ENCODE measurements at places on chromosomes 1 and 21.

DNA sequence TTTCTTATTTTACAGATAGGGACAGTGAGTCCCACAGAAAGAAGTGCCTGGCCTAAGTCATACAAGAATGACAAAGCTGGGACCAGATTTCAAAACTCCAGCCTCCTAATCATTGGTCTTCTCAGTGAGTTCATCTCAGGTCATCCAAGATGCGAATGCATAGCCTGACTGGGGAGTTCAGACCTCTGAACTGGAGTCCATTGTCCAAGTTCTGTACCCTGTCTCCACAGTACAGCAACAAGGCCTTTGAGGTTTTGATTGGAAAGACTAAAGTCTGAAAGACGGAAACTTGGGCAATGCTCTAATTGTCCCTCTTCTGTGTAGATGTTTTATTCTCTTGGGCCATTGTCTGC lies 62.0 kb downstream of the TNN start:
- ATAC-seq: no peak

DNA sequence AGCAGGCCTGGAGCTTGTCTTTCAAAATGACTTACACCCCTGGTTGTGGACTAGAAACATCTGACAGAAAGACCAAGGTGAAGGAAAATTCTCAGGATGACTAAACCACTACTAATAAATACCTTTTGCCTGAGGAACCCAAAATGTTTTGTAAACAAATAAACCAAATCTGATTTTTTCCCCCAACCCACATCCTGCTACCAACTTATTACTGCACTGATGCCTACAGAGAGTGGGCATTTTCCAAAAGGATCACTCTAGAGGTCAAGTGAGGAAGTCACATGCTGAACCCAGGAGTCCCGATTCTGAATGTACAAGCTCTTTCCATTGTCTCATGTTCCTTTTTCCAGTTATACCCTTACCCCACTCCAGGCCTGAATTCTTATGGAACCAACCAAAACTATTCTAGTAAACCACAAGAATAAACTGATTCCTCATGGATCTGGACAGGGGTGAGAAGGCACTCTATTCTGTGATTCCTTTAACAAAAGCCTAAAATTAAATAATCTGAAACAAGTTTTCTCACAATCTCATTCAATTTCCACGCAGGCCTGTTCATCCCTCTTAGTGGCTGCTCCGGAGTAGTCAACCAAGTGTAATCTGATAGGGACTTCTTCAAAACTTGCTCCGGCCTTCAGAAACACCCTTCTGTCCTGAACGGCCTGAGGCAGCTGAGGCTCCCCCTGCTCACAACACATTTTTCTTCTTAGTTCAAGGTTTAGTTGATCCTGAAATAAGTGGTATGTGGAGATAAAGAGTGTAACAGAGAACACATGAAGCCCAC lies 1.4 kb downstream of the PI4KB start:
- ATAC-seq: no peak

DNA sequence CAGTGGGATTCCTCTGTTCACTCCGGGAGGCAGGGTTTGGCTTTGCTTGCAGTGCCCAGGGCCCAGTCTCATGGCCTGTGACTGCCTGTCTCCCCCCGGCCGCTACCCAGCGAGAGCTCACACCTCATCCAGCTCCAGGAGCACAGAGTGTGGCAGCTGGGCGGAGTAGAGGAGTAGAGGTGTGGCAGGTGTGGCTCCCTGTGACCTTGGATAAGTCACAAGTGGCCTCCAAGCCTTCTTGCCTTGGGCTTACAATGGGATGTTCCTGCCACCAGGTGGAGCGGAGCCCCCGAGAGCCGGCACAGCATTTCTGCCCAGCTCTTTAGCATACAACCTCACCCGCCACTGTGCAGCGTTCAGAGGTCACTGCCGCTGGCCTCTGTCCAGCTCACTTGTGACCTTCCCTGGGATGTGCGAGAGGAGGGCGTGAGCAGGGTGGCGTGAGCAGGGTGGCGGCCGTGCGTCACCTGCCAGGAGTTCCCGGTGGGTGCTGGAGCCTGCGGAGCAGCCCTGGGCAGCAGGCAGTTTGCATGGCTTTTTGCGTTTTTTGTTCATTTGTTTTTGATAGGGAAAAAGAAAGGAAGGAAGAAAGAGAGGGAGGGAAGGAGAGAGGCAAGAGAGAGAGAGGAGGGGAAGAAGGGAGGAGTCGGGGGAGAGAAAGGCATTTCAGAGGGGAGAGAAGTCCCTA lies 42.4 kb downstream of the CRYAA start:
- no peak for ATAC-seq

DNA sequence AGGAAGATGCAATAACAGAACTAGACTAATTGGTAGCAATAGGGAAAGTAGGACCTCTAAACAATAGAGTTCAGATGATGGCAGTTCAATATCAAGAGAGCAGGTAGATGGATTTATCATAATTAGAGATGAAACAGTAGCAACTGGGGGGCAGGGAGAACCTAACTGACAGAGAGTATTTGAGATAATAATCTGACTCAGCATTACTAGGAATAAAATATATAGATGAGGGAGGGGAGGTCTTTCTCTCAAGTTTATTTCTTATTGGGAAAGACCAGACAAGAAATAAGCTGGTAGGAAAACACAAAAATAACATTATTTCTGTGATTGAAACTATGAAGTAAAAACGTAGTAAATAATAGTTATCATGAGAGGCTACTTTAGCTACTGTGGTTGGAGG lies 1656.7 kb upstream of the B3GALT2 start:
- ATAC-seq: no peak

GRCh38 chr1:223815865-223816264 lies 29.9 kb downstream of the TP53BP2 start:
- ATAC-seq: no peak

GRCh38 chr21:42406201-42406621 lies 2.5 kb downstream of the UBASH3A start:
- ATAC-seq: no peak

DNA sequence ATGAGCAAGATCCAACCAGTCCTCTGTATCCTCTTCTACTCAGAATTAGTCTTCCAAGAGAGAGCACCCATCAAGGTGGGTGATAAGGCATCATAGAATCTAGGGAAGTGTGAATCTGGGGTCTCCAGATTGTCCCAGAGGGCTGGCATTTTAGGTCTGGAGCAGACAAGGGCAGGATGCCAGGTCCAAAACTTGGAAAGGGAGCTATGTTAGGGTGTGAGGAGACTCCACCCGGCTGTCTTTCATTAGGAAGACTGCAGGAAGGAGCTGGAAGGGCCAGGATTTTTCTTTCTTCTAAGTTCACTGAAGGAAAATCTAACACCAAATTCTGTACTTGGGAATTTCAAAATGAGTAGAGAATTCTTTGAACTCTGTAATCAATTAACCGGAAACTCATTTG lies 86.1 kb upstream of the BMP8A start:
- ATAC-seq: no peak

DNA sequence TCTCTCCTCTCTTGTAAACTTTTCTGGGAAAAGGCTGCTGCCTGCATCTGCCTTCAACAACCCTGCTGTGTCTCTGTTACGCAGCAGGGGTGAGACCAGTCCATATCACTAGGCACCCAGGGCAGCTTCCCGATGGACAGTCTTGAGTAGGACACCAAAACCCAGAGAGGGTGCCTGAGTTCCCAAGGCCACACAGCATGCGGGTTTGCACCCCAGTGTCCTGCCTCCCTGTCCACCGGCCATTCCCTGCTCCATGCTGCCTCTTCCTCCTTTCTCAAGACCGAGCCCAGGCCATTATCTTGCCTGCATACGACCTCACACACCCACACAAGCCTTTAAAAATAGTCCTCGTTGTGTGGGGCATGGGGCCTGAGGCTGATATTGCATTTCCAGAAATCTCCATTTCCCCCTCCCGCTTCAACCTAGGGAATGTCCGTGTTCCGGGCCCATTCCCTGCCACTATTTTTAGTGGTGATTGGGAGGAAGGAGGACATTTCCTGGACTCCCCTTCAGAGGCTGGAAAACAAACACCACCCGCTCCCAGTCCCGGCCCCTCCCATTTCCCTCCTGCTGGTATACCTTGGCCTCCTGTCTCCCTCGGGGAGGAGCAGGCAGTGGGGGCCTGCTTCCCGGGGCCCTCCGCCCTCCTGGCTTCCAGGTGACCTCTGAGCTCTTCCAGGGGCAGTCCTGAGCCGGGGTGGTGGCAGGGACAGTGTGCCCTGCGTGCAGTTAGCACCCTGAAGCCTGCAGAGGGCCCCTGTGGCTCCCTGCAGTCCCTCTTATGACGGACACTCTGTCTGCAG lies 132.4 kb upstream of the TMEM51 start:
- peak; percentile 48 for ATAC-seq

- no peak for ATAC-seq
These were observed 6.8 kb downstream of the IER5 start for GRCh38 chr1:181095260-181095659.

DNA sequence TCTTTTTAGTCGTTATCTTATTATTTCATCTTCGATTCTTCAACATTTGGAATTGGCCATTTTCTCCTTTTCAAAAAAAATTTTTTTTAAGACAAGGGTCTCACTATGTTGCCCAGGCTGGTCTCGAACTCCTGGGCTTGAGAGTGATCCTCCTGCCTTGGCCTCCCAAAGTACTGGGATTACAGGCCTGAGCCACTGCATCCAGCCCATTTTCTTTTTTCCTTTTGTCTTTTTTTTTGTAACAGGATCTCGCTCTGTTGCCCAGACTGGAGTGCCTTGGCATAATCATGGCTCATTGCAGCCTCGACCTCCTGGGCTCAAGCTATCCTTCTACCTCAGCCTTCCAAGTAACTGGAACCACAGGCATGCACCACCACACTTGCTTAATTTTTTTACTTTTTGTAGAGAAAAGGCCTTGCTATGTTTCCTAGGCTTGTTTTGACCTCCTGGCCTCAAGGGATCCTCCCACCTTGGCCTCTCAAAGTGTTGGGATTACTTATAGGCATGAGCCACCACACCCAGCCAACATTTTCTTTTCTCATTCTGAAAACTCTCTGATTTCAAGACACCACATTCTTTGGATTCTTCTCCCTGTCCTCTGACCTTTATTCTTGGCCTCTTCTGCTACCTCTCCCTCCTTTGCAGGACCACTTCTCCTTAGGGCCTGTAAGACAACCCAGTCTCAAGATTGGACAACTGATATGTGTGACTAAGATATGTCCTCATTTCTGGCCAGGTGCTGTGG lies 6.0 kb upstream of the MAP1LC3C start:
- peak; percentile 64 for ATAC-seq

DNA sequence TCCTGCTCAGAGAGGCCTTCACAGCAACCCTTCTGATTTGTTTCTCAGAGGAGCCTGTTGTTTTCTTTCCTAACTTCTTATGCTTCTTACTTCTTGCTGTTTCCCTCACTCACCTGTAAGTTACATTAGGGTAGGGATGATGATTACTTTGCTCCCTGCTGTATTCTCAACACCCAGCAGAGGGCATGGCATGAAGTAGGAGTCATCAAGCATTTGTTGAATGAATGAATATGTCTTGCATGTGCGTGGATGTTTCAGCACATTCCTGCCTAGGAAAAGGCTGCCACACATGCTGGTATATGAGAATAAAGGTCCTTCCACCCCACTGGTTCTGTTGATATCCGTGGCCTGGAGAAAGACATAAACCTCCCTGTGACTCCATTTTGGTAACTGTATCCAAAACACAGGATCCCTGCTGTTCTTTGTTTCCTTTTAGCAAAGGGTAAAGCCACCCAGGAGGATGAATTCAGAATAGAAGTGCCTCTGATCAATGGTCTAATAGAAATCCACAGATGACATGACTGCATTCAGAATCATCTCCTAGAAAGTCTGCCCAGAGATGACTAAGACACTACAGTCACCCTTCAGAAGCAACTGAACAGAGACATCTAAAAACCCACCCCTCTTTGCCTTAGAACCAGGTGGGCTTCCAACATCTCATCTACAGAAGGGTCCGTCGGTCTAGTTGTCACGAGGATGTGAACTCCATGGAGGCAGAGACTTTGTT lies 168.8 kb downstream of the ZSCAN20 start:
- no peak for ATAC-seq

- ATAC-seq: no peak
These were observed 516.3 kb upstream of the BEND5 start for GRCh38 chr1:49293016-49293415.

GRCh38 chr21:16002874-16003466 lies 273.2 kb downstream of the USP25 start:
- no peak for ATAC-seq

GRCh38 chr1:183304440-183305107 lies 113.6 kb downstream of the NMNAT2 start:
- ATAC-seq: no peak

GRCh38 chr21:34185026-34185750 lies 111.8 kb downstream of the MRPS6 start:
- ATAC-seq: no peak

DNA sequence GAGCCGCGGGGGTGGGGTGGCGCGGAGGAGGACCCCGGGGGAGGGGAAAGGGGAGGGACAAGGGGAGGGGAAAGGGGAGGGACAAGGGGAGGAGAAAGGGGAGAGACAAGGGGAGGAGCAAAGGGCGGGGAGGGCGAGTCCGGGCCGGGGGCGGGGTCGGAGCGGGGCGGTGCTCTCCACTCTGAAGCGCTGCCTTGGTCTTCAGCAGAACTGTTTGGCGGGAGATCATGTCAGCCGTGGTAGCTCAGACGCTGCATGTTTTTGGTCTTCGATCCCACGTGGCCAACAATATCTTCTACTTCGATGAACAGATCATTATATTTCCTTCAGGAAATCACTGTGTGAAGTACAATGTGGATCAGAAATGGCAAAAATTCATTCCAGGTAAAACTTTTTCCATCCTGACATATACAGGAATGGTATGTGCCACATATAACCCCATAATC lies 420 bp downstream of the CFAP57 start:
- peak; percentile 95 for ATAC-seq

DNA sequence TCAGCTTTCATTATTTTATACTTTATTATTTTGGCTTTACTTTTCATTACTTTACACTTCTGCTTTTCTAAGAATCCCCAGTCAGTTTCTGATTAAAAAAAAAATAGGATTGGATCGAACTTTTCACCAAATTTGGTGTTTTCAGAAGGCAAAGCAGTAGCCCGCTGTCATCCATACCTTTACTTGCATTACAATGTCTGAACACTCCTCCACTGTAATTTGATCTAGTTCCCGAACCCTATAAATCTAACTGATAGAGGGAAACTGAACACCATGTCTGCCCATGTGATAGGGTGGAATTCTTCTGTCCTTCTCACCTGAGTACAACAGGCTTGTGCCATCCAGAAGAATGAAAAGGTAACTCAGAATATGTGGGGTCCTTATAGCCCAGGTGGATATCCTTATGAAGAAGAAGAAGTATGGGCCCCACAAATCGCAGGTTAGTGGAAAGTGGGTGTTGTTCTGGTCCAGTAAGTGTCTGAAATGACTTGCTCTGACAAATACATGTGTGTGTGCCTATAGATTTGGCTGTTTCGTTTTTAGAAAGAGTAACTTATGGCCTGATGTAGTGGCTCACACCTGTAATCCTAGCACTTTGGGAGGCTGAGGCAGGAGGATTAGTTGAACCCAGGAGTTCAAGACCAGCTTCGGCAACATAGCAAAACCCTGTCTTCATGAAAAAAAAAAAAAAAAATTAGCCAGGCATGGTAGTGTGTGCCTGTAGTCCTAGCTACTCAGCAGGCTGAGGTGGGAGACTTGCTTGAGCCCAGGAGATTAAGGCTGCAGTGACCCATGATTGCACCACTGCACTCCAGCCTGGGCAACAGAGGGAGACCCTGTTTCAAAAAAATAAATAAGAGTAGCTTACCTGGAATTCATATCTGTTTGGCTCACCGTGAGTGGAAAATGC lies 26.6 kb upstream of the CDC14A start:
- ATAC-seq: no peak

GRCh38 chr1:65866439-65866838 lies 73.7 kb downstream of the PDE4B start:
- ATAC-seq: no peak

All from gastroesophageal sphincter (tissue), 4 donors.